ENCODE measurements at places on chromosomes 11 and 22.

DNA sequence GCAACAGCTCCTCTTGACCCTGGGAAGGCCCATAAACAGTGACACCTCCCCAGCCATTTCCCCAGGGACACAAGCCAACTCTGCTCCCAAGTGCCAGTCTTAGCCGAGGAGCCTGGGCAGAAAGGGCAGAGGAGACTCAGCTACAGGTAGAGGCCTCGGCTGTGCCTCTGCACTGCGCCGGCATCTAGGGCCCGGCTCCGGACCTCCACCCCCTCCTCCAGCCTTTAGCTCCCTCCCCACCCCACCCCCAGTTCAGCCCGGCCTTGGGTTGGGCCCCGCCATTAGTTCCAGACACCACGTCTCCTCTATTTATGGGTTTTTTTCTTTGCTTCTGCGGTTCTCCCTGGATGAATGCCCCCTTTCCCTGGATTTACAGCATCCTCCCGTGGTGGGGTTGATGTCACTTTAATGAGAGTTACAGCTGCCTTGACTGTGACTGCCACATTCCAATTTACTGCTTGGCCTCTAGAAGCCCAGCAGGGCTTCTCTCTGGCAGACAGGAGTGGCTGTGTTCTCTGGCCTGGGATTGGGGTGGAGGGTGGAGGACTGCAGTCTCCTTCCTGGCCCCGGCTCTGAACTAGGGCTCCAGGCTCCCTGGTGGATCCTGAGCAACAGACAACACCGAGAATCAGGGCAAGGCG is 13.5 kb upstream of the OAF start:
- ATAC-seq: no peak

DNA sequence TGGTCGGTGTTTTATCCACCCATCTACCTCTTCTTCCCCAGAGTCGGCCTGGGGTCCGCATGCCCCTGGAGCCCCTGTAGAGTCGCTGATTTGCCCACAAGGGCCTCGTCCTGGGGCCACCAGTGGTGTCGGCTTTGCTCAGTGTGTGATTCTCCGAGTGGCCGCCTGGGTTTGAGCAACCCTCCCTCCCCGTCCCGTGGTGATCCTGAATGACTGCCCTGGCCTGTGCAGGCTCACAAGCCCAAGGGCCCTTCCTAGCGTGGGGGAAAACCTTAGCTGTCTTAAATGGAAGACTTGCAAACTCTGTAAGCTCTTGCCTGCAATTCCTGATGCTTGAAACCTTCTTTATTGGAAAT is 128.3 kb downstream of the OSBP2 start:
- ATAC-seq: peak; percentile 49

DNA sequence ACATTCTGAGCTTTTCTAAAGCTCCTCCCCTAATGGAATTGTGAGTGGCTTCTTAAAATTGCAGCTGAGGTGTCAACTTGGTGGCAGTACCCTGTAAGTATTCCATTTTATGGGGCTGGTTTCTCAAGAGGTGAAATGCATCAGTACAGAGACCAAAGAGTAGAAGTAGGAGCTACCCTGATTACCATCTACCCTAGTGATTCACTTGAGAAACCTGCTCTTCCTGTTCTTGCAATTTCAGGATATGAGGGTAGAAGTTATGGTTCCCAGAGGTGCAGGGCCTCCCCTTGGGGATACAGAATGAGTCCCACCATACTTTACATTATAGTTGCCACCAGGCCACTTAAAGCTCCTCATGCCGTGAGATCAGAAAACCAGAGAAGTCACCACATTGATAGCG is 944.6 kb downstream of the OPCML start:
- no peak for ATAC-seq

DNA sequence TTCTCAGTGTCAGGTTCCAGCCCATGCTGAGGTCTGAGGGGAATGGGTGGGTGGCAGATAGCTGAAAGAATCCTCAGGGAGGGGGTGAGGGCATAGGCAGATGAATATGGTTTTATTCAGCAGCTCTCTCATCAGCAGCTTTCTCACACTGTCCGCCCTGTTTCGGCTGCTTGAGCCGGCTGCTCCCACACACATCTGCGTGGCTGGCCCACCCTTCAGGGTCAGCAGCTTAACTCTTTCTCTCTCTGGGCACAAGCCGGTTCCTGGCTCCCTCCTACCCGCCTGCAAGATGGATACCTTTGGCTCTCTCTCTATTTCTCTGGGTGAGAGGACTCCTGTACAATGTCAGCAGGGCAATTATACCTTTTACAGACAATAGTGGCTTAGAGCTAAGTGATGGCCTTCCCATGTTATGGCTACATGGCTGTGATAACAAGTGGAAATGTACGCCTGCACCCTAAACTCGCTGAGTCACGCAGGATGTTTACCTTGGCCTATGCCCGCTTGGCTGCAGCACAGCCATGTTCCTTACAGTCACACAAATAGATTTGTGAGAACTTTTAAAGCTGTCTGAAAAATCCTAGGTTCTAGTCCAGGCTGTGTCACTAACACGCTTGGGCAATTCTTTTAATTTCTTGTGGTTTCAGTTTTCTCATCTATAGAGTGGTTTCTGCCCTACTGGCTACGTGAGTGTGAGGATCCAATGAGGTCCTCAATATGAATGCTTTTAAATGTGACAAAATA is 4.1 kb downstream of the MMP20 start:
- ATAC-seq: no peak

DNA sequence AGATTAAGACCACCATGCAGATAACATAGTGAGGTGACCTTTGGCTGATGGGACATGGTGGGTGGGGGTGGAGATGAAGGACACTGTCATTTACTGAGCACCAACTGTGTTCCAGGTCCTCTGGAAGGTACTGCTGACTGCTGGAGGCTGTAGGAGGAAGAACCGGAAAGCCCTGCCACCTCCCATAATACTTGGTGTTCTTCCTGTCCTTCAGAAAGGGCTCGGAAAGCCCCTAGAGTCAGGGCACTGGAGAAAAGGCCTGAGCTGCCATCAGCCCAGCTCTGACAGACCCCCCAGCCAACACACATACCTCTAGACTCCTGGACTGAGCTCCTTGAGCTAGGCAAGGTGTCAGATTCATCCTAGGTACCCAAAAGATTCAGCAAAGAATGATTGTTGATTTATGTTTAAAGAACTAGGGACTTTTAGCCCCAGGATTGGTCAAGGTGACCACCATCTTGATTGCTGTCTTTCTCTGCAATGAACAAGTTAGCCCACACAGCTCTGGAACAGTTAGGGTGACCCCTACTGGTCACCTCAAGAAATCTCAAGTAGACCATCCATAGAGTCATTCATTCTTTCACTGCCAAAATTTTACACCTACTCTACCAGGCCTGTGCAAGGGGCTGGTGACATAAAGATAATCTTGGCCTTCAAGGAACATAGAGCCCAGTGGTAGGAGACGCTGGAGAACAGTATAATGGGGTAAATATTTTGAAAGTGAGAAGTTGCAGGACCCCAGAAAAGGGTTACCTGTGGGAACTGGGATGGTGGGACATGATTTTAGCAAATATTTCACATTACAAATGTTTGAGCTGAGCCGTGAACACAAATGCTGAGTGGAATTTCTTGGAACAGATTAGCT is 39.4 kb downstream of the IRAG1 start:
- ATAC-seq: peak; percentile 84

DNA sequence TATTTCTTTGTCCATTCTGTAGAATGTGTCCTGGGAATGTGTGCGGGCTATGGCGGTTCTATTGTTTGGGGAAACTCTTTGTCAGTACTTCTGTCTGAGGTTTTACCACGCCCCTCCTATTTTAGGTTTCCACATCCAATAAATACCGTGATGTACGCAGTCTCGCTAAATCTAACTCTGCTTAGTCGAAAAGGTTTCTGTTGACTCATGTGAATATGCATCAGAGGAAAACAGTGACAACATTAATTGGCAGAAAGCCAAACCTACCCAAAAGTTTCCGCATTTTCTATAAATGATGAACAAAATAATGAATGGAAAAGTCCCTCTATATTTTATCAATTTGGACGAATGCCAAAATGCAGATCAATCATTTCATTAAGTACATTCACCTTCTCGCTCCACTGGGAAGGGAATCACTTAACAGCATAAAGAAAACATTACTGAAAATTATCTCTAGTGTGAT is 143.4 kb downstream of the MAML2 start:
- ATAC-seq: no peak

DNA sequence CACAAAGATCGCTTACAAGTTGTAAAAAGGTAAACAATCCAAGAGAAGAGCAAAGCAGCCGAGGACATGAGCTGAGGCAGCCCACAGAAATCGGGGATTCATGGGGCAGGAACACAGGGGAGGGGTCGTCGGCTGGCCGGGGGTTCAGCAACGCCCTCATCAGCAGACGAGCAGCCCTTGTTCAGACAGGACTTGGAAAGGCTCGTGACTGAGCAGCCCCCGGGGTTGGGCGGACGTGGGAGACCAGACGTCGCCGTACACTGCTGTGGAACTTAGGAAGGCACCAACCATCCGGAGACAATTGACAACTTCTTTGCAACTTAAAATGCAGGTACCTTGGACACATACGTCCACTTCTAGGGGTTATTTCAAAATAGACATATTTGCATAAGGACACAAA is 370.5 kb downstream of the BRD1 start:
- ATAC-seq: no peak

DNA sequence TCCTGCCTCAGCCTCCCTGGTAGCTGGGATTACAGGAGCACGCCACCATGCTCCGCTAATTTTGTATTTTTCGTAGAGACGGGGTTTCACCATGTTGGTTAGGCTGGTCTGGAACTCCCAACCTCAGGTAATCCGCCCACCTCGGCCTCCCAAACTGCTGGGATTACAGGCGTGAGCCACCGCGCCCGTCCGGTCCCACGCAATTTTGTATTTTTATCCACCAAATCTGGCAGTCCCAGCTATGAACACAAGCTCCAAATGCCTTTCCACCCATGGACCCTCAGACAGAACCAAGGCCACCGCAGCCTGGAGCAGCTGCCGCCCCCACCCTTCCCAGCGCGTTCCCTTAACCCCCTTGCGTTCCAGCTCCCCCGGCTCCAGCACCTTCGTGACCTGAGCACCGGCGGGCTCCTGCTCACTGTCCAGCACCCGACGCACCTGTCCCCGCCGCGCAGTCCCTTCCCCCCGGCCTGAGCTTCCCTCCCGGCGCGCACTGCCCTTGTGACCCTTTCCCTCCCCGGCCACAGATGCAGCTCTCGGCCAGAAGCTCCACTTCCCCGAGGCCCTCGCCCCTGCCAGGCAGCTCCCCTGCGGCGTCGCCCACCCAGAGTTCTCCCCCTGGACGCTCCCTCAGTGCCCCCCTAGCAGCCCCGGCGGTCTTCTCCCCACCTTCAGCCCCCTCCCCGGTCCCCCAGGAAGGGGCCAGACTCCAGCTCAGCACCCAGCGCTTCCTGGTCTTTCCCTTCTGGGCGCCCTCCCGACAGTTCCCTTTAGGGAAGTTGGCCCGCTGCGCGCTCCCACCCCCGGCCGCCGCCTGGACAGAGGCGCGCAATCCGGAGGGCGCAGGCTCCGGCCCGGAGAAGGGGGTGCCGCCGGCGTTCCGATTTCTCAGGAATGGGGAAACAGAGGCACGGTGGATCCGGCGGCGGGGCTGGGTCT is 5.6 kb upstream of the ZBED4 start:
- no peak for ATAC-seq

- no peak for ATAC-seq
These were observed 8.0 kb downstream of the IL10RA start for GRCh38 chr11:117993988-117994745.

- ATAC-seq: no peak
These were observed 494.7 kb downstream of the INSC start for GRCh38 chr11:15609445-15609844.

- ATAC-seq: peak; percentile 29
These were observed 929 bp downstream of the PRDM10 start for GRCh38 chr11:130001461-130002351.

DNA sequence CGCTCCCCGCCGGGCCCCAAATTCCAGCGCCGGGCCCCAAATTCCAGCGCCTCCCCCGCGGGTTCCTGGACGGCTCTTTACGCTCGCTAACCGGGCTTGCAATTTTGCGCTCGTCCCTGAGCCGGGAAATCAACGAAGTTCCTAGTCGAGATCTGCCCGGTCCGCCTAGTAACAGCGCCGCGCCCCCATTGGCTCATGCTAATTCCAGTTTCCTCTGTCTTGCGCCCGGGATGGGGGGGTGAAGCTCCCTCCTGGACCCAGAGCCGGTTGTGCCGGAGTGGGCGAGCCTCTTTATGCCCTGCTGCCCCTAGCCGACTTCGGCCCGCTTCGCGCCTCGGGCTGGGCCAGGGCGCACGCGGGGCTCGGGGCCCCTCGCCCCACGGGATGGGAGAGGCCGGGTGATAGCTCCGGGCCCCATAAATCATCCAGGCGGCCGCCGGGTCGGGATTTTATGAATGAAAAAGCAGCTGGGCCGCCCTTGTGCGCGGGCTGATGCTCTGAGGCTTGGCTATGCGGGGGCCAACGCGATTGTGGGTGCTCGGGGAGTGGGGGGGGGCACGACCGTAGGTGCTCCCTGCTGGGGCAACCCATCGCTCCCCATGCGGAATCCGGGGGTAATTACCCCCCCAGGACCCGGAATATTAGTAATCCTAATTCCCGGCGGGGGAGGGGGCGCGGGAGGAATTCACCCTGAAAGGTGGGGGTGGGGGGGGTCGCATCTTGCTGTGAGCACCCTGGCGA is 1.8 kb upstream of the CCND1 start:
- ATAC-seq: peak; percentile 75

GRCh38 chr11:74932169-74932568 is 16.7 kb downstream of the XRRA1 start:
- ATAC-seq: peak; percentile 46

- no peak for ATAC-seq
These were observed 14.0 kb downstream of the GRAMD1B start for GRCh38 chr11:123443851-123444623.

GRCh38 chr11:32187111-32187510 is 96.2 kb downstream of the RCN1 start:
- no peak for ATAC-seq

GRCh38 chr11:95790933-95791708 is 823 bp downstream of the CEP57 start:
- ATAC-seq: peak; percentile 0

DNA sequence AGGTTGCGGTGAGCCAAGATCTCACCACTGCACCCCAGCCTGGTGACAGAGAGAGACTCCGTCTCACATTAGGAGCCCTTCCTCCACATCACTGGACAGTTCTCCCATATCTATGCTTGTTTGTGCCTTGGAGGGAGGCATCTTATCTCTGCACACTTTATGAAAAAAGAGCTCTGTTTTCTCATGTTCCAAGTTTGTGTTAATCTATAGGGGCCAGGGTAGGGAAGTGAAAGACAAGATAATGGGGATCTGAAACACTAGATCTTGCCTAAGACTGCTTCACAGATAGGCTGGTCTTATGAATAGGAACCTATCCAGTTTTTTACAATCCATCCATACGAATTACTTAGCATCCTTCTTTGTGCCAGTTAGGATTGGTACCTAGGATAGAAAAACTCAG is 17.1 kb downstream of the OR6Q1 start:
- ATAC-seq: no peak

DNA sequence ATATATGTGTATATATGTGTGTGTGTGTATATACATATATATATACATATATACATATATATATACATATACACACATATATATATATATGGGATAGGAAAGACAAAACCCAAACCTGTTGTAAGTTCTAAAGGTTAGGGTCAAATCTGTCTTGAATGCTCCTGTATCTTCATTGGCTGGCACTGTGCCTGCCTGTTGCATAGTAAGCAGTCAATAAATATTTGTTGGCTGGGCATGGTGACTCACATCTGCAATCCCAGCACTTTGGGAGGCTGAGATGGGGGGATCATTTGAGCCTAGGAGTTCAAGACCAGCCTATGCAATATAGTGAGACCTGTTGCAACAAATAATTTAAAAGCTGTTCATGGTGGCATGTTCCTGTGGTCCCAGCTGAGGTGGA is 205.4 kb downstream of the DBX1 start:
- no peak for ATAC-seq

Data from SK-N-SH treated with all-trans-retinoic acid at 6 μM for 48 hours (cell line).